ENCODE measurements at places on chromosomes 7 and 10. TPM values are rescaled to one million over a fixed set of nuclear protein-coding genes. Genes with fewer than 3 reads are reported as not detected.

DNA sequence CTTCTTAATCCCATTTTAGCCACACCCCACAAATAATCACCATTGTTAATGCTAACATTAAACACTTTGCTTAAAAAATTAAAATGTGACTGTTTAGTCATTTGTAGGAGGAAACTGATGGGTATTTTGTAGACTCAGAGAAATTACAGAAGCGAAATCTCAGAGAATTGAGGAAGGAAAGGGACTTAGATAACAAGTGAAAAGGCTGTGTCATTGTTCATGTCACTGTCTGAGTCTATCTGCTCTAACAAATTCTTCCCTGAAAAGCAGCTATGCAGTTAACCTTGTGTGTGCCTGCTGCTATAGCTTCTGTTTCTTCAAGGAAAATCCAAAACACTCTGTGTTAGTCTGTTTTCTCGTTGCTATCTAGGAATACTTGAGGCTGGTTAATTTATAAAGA lies 40.9 kb upstream of the PLXDC2 start:
- no peak for DNase-seq

DKK1 gene
- total RNA-seq = not detected

DNA sequence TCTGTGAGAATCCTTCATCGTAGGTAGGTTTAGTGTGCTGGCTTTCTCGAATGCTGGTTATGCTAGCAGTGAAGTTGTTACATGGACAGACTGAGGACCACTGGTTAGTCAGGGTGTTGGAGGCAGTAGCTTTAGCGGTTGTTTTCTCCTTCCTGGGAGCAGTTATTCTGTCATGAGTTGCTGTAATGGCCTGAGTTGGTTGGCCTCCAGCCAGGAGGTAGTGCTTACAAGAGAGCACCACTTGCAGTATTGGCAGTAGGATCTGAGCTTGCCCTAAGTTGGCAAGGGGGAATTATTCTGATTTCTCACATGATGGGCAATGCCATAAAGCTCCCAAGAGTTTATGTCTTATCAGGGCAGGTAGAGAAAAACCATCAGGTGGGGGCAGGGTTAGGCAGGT lies 58.0 kb downstream of the IPMK start:
- DNase-seq = no peak

- no peak for DNase-seq
These were observed 79.8 kb upstream of the NEBL start for GRCh38 chr10:20976891-20977290.

SFTPD gene
- total RNA-seq = not detected

DNA sequence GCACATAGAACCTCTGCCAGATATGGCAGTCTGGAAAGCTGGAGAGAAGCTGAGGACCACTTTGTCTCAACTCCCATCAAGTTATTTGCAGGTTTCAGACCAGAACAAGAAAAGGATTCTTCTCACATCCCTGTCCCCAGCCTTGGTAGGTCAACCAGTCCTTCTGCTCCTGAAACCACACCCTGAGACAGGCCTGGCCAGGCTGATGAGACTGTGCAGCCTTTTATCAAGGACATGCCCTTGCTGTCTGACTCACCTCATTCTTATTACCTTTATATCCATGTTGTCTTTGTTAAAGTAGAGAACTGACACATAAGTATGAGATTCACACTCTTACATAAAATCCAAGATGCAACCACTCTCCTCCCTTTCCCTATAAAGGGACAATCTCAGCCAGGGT lies 354.9 kb downstream of the PLXNA4 start:
- no peak for DNase-seq

FFAR4 gene
- total RNA-seq = not detected

- no peak for DNase-seq
These were observed 515.7 kb downstream of the TCERG1L start for GRCh38 chr10:130795819-130796218.

GRCh38 chr10:108187408-108188012 lies 1023.0 kb upstream of the SORCS1 start:
- no peak for DNase-seq

DNA sequence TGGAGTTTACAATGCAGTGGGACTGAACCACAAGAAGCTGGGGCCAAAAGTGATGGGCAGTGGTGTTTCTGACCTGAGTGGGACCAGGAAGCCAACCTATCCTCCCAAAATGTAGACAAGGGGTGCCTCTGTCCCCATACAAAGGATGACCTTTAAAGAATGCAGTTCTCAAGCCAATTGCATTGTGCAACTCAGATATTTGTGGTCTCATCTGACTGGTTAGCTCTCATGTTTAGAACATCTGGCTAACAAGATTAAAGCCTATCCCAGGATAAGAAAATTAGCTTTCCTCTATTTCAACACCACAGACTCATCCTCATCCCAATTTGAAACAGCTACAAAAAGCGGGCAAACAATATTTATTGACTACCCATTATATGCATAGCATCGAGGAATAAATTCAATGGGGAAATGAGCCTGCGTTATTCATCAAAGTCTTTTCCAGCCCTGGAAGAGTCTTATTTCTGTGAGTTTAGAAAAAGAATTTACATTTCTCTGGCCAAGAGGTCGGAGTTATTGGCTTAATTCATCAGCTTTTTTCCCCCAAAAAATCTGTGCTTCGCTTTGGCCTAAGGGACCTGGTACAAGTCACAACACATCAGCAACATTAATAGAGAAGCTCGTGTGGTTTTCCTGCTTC lies 26.7 kb downstream of the ELMO1 start:
- no peak for DNase-seq

DNA sequence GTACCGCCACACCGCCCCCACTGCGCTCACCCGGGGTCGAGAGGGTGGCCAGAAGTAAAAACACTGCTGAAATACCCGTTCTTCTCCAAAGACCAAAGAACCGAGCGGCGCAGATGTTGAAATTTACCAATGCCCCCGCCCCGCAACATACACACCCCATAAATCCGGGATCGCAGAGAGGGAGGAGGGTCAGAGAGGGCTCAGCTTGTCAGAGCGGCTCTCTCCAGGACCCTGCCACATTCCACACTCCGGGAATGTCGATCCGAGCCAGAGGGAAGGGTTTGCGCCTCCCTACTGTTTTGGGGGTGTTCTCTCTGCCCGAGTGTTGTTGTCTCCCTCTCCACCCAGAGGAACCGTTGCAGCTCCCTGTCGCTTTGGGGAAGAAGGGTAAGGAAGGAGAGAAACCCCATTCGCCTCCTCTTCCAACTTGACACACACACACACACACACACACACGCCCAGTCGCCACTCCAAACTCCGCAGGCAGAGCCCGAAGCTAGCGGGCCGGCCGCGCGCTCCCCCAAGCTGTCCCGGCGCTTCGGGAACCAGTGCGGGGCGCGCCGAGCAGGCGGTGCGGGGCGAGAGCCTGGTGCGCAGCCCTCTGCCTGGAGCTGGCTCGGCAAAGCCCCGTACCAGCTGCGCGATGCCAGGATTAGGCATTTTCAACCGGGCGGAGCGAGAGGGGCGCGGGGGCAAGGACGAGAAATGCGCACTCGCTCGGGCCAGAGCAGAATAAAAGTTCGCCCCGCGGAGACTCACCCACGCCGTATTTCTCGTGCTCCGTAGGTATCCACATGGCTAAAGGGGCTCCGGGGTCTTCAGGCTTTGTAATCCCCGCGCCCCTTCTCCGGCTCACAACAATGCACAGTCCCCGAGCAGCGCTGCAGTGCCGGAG lies 609 bp downstream of the DOCK4 start:
- peak; percentile 59 for DNase-seq

All from activated naive CD8-positive, alpha-beta T cell treated with anti-CD3 and anti-CD28 coated beads, Interleukin-2, amount 10 ng/mL, durations not matched to agents 7 days and 5 days (primary cell).